ENCODE measurements at places on chromosomes 5 and 9.

DNA sequence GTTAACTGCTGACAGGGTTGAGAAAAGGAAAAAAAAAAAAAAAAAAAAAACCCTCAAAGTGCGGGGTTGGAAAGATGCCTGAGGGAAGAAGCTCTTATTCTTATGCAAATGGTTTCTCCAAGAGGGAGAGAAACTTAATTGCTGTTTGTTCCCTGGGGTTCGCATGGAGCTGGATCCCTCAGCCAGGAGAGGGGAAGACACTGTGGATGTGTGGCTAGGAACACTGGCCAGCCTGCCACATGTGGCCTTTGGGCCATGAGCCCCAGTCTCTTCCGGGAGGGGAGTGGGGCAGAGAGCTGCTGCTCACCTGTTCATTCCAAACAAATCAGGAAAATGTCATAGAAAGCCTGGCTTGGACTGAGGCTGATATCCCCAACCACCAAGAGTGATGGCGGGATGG lies 9.4 kb upstream of the SCGB3A2 start:
- no peak overlapping the region for H3K27ac ChIP-seq
- peaks cover 68% of the 10 kb centered on the region for H3K27me3 ChIP-seq
- DNase-seq: no peak
- no peak overlapping the region for H3K4me3 ChIP-seq
- peaks cover 3% of the 10 kb centered on the region for H3K36me3 ChIP-seq

- H3K4me1 ChIP-seq: peaks cover 2% of the 10 kb centered on the region
- H3K36me3 ChIP-seq: no peaks in the 10 kb centered on the region
- H3K27ac ChIP-seq: no peak overlapping the region
- H3K4me3 ChIP-seq: no peak overlapping the region
These were observed 15.1 kb downstream of the SLC28A3 start for GRCh38 chr9:84325347-84325973.

DNA sequence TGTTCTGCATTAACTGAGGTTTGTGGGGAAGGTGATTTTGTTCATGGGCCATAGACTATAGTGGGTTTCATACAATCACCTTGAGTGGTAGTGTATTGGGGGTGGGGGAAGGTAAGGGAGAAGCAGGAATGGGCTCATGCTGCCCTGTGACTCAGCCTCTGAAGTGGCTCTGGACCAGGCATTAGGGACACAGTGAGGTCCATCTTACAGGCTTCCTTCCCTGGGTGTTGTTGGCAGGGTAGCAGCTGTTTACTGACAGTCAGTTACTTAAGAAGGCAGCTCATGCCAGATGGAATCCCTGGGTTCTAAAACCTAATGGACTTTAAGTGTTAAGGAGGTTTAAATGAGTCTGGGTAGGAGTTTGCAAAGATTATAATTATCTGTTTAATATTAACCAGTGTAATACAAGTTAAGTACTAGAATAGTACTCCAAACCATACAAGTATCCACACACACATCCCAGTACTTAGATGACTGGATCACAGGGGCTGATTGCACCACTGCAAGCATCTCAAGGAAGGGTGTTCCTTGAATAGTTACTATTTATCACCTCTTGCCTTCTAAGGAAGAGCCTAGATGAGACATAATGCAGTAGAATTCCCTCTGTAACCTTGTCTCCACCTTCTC lies 59.3 kb downstream of the CAST start:
- no peaks in the 10 kb centered on the region for H3K27me3 ChIP-seq
- no peak overlapping the region for H3K4me3 ChIP-seq
- H3K36me3 ChIP-seq: peaks cover 2% of the 10 kb centered on the region
- peaks cover 8% of the 10 kb centered on the region for H3K4me1 ChIP-seq
- DNase-seq: no peak
- H3K27ac ChIP-seq: no peak overlapping the region

DNA sequence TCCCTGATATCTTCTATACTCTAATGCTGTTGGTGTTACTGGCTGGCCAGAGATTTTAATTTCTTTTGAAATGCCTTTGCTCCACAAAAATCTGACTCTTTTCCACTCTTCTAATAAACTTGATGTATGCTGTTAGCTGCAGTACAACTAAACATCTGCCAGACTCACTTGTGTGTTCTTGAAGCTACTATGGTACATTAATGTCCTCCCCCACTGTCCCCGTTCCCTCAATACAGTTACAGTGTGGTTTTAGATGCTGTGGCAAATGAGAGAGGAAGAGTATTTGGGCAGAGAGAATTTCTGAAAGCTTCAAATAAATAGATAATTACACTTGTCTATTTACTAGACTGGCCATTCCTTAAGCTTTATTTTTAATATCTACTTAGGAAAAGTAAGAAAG lies 18.3 kb upstream of the ERAP1 start:
- H3K4me3 ChIP-seq: no peak overlapping the region
- no peak overlapping the region for H3K27ac ChIP-seq
- no peak for DNase-seq
- H3K4me1 ChIP-seq: peaks cover 11% of the 10 kb centered on the region
- H3K36me3 ChIP-seq: no peaks in the 10 kb centered on the region

- H3K4me3 ChIP-seq: no peak overlapping the region
- no peak for DNase-seq
These were observed 91.2 kb downstream of the IRX2 start for GRCh38 chr5:2660315-2660714.

DNA sequence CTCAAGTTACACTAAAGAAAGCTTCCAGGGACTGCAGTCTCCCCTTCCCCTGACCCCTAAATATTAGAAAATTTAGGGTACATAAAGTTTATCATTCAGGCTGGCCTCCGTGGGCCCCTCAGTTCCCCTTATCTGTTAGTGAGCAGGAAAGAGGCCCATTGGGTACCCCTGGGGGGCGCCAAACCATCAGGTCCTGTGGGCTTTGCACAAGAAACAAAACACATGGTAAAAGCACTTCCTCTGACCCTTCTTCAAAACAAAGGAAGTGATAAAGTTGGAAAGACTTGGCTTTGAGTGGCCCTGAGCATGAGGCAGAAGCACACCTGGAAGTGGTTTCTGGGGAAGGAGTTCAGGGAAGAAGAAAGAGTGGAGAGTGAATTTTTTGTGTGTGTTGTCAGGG lies 213.0 kb downstream of the SMARCA2 start:
- no peak overlapping the region for H3K4me3 ChIP-seq
- H3K27me3 ChIP-seq: no peaks in the 10 kb centered on the region
- H3K4me1 ChIP-seq: peaks cover 24% of the 10 kb centered on the region
- H3K36me3 ChIP-seq: peaks cover 2% of the 10 kb centered on the region
- peak overlapping the region; percentile 78 for H3K27ac ChIP-seq

- no peaks in the 10 kb centered on the region for H3K36me3 ChIP-seq
- H3K27me3 ChIP-seq: no peaks in the 10 kb centered on the region
- H3K27ac ChIP-seq: no peak overlapping the region
- DNase-seq: no peak
- no peaks in the 10 kb centered on the region for H3K4me1 ChIP-seq
These were observed 523.9 kb downstream of the DMRTA1 start for GRCh38 chr9:22970434-22970975.

GRCh38 chr5:55711507-55712022 lies 559 bp downstream of the SLC38A9 start:
- DNase-seq: no peak
- H3K4me3 ChIP-seq: peak overlapping the region; percentile 100
- peak overlapping the region; percentile 97 for H3K27ac ChIP-seq
- H3K27me3 ChIP-seq: no peaks in the 10 kb centered on the region
- peaks cover 2% of the 10 kb centered on the region for H3K36me3 ChIP-seq

- H3K4me1 ChIP-seq: peaks cover 53% of the 10 kb centered on the region
- peaks cover 7% of the 10 kb centered on the region for H3K36me3 ChIP-seq
- no peaks in the 10 kb centered on the region for H3K27me3 ChIP-seq
- no peak for DNase-seq
- no peak overlapping the region for H3K4me3 ChIP-seq
These were observed 40.1 kb downstream of the PFDN1 start for GRCh38 chr5:140262839-140263238.

DNA sequence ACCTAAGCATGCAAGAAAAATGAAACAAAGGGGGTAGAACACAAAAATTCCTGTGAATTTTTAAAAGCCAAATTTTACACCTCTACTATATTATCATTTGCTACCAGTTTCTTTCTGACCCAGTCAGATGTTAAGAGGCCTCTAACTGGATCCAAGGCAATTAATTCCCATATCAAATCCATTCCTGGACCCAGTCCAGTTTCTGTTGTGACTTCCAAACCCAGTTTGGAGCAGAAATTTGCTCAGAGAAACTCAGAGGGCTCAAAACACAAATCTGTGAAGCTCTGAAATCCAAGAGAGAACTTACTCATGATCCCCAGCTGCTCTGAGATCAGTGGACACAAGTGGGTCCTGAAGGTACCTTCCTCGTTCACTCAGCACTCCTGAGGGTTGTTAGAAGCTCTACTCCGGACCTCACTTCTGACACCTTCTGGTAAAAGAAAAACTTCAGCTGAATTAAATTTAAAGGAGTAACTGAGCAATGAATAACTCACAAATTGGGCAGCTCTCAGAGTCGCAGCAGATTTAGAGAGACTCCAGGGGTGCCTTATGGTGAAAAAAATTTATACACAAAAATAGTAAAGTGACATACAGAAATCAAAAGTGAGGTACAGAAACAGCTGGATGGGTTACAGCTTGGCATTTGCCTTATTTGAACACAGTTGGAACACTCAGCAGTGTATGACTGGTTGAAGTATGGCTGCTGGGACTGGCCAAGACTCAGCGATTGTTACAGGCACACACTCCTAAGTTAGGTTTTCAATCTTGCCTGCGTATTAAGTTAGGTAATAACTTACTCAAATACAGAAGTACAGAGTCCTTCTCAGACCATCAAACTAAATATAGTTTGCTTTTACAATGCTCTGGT lies 32.4 kb downstream of the INSL4 start:
- no peak overlapping the region for H3K27ac ChIP-seq
- H3K27me3 ChIP-seq: no peaks in the 10 kb centered on the region
- DNase-seq: no peak

DNA sequence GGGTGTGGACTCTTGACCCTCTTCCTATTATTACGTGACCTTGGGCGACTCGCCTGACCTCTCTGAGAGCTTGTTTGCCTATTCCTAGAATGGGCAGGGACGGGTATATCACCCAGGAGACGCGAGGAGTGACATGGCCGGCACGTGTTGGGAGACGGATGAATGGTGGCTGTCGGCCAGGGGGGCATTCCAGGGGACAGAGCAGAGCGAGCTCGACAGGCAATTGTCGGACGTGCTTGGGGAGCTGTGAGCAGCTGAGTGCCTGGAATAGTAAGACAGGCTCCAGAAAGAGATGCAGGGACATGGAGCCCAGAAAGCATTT lies 29.3 kb upstream of the UNC5A start:
- no peak overlapping the region for H3K4me3 ChIP-seq
- no peaks in the 10 kb centered on the region for H3K4me1 ChIP-seq
- no peaks in the 10 kb centered on the region for H3K36me3 ChIP-seq
- no peak for DNase-seq

GRCh38 chr9:38073882-38074281 lies 4.9 kb upstream of the SHB start:
- DNase-seq: no peak
- no peak overlapping the region for H3K4me3 ChIP-seq
- H3K36me3 ChIP-seq: no peaks in the 10 kb centered on the region
- H3K27me3 ChIP-seq: no peaks in the 10 kb centered on the region
- H3K4me1 ChIP-seq: peaks cover 17% of the 10 kb centered on the region
- H3K27ac ChIP-seq: no peak overlapping the region

- peaks cover 3% of the 10 kb centered on the region for H3K27me3 ChIP-seq
- no peak overlapping the region for H3K27ac ChIP-seq
- H3K36me3 ChIP-seq: no peaks in the 10 kb centered on the region
- H3K4me1 ChIP-seq: no peaks in the 10 kb centered on the region
These were observed 112.6 kb upstream of the ARRDC3 start for GRCh38 chr5:91495699-91496098.

- H3K4me1 ChIP-seq: peaks cover 8% of the 10 kb centered on the region
- H3K27me3 ChIP-seq: peaks cover 26% of the 10 kb centered on the region
- no peak for DNase-seq
- H3K4me3 ChIP-seq: no peak overlapping the region
- no peak overlapping the region for H3K27ac ChIP-seq
These were observed 222.9 kb upstream of the ANKRD55 start for GRCh38 chr5:56456002-56456401.

GRCh38 chr5:153774686-153775085 lies 264.0 kb downstream of the FAM114A2 start:
- H3K4me1 ChIP-seq: no peaks in the 10 kb centered on the region
- DNase-seq: no peak
- H3K27ac ChIP-seq: no peak overlapping the region
- no peaks in the 10 kb centered on the region for H3K36me3 ChIP-seq
- H3K4me3 ChIP-seq: no peak overlapping the region
- H3K27me3 ChIP-seq: peaks cover 3% of the 10 kb centered on the region

- H3K36me3 ChIP-seq: no peaks in the 10 kb centered on the region
- H3K27me3 ChIP-seq: peaks cover 5% of the 10 kb centered on the region
- peak overlapping the region; percentile 17 for H3K27ac ChIP-seq
- peak overlapping the region; percentile 24 for H3K4me3 ChIP-seq
- H3K4me1 ChIP-seq: peaks cover 20% of the 10 kb centered on the region
These were observed 37.3 kb upstream of the EGFL7 start for GRCh38 chr9:136625101-136626065.

All from progenitor cell of endocrine pancreas (in vitro differentiated cells).